Substantia nigra (tissue), 51 donors: ENCODE measurements at places on chromosomes 3 and 15.

DNA sequence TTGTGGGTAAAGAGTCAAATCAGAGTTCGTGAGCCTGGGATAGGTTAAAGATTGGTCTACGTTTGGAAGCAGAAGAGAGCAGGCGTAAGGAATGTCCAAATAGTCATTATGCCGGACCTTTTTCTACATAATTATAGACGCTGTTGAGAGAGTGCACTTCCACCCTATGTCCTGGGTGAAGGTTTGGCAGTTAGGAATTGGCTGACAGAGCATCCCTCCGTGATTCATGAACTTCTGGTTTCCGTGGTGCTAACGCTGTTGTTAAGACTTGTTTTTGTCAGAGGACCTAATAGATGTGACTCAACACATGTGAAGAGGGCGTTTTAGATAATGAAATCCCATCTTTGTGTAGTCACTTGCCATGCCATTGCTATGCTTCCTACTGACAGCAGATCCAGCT, 1.1 kb downstream of the EAF1 start:
- DNase-seq: no peak

GRCh38 chr15:92584105-92584504, 71.5 kb downstream of the FAM174B start:
- no peak for DNase-seq

- DNase-seq: no peak
Measured at GRCh38 chr3:22431334-22431733, 680.3 kb upstream of the ZNF385D start.

GRCh38 chr15:22253676-22254408, 173.5 kb downstream of the OR4M2 start:
- no peak for DNase-seq

DNA sequence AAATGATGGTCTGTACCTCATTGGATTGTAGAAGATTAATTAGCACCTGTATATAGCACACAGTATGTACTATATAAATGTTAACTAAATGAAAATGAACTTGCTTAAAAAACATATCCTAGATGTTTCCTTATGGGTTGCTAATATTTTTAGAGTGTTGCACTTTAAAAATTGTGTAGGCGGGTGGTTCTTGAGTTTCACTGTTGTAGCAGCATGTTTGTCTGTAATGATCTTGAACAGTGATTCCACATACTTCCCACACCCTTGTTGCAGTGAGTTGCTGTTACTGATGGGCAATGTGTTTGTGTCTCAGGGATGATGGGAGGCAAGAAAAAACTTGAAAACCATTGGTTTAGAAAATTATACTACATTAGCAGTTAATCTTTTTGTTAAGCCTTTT, 22.0 kb downstream of the USP3 start:
- no peak for DNase-seq

DNA sequence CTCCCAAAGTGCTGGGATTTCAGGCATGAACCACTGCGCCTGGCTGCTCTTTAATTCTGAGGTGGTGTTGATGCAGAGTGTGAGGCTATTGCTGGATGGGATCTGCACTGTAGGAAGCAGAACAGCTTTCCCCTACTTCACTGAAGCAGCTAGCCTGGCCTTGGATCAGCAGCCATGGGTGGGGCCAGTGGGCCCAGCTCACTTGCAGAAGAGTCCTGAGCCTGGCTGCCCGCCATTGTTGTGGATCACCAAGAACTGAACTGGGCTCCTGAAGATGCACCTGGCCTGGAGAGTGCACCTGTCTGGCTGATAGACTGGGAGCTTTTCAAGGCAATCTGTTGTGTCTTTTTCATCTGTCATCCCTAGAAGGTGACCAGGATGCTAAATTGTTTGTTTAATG, 11.9 kb downstream of the TLNRD1 start:
- DNase-seq: no peak

DNA sequence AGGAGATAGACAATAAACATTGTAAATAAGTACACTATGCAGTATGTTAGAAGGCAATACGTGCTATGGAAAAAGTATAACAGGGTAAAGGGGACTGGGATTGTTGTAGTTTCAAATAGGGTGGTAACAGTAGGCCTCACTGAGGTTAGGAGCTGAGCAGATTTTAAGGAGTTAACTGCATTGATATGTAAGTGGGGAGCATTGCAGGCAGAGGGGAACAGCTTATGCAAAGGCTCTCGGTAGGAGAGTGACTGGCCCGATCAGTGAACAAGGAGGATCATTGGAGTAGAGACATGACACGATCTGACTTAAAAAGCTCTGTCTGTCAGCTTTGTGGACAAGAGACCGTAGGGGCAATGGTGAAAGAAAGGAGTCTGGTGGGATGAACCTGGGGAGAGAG, 46.8 kb downstream of the PCCB start:
- no peak for DNase-seq
